Caudate nucleus (tissue), 63 donors: ENCODE measurements at places on chromosomes 11 and 22.

DNA sequence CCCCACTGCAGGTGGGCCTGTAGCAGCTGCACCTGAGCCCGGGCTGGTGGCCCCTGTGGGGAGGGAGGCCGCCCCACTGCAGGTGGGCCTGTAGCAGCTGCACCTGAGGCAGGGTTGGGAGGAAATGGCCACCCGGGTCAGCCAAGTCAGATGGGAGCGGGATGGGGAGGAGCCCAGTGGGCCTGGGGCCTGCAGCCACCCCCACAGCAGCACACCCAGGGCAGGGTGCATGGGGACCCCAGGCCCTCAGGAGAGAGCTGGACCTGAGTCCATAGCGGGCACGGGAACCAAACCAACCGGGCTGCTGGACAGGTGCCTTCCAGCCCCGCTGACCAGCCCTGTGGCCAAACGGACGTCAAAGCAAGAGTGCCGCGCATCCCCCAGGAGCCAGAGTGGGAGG lies 61.7 kb downstream of the BRD1 start:
- DNase-seq: no peak

- DNase-seq: no peak
Observed at GRCh38 chr11:60897496-60897895, 8.9 kb downstream of the PRPF19 start.

DNA sequence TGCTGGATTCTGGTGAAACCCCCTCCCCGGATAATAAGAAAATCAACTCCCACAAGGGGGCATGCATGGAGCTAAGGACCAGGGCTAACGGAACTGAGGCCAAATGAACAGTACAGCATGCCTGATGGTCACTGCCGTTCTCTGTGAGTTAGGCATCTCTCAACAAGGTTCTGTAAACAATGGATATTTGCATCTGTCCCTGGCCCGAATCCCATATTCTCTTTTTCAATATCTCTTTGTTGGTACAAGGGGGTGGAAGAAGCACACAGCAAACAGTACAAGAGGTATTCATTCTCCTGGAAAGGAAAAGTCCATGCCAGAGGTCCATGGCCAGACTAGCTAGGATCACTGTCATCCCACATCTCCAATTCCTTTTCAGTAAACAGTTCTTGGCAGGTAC lies 32.2 kb upstream of the APOA1 start:
- no peak for DNase-seq

GRCh38 chr22:46012182-46012880 lies 35.4 kb upstream of the WNT7B start:
- no peak for DNase-seq

DNA sequence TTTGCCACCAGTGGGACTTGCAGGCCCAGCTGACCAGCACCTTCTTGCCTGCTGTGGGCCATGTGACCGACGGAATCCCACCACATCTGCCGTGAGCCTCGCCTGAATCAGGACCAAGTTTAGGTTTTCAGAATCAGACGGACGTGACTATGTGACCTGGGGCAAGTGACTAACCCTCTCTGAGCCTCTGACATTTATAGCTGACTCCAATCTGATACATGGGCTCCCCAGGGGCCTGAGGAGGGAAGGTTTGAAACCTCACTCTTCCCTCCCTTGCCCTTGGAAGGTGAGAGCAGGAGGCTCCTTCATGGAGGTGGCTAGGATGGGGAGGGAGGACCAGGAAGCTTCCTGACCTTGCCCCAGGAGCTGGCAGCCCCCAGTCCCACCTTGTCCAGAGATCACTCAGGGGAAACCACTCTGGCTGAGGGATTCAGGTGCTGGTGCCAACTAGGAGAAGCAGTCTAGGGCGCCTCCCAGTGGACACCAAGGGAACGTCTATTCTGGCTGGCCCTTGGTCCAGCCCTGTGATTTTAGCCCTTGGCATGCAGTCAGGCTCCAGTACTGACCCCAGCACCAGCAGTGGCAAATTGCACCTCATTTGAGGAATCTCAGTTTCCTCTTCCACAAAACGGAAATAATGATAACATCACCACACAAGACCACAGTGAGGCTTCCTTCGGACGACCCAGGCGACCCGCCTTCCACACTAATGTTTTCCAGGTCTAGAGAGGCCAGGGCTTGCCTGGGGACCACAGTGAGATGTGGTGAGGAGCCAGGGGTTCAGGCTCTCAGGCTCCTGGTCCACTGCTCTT lies 47.2 kb upstream of the SYT7 start:
- DNase-seq: peak; percentile 13

- peak; percentile 3 for DNase-seq
Observed at GRCh38 chr22:26617271-26618199, at the start of gene CRYBB1. Gene CRYBB1 (minus strand): TSS chr22:26618027. CDS start chr22:26616319, 1,708 bp downstream.

- peak; percentile 75 for DNase-seq
Observed at GRCh38 chr11:95279921-95280868, 49.2 kb upstream of the SESN3 start.

DNA sequence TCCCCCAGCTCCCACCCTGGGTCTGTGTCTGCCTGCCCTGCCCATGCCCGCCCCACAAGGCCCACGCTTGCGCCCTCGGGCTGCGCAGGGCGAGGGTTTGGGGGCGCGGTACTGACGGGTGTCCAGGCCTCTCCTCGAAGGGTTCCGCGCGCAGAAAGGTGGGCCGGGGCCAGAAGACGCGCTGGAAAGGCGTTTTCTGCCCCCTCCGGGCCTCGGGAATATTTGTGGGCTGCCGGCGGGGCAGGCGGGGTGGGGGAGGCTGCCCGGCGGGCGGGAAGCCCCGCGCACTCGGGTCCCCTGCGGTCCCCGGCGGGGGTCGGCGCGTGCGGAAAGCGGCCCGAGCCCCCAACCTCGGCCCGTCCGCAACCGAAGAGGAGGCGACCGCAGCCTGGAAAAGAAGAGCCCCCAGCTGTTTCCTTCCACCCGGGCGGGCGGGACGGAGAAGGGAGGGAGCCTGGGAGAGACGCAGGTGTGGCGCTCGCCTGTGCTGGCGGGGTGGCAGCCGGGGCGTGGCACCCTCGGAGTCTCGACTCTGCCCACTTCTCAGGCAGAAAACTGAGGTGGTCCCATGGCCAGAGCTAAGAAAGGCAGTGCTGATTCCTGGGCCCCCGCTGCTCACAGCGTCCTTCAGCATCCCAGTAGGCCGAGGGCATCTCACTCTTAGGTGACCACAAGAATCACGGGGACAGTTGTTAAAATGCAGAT lies 59.0 kb downstream of the THAP12 start:
- no peak for DNase-seq

DNA sequence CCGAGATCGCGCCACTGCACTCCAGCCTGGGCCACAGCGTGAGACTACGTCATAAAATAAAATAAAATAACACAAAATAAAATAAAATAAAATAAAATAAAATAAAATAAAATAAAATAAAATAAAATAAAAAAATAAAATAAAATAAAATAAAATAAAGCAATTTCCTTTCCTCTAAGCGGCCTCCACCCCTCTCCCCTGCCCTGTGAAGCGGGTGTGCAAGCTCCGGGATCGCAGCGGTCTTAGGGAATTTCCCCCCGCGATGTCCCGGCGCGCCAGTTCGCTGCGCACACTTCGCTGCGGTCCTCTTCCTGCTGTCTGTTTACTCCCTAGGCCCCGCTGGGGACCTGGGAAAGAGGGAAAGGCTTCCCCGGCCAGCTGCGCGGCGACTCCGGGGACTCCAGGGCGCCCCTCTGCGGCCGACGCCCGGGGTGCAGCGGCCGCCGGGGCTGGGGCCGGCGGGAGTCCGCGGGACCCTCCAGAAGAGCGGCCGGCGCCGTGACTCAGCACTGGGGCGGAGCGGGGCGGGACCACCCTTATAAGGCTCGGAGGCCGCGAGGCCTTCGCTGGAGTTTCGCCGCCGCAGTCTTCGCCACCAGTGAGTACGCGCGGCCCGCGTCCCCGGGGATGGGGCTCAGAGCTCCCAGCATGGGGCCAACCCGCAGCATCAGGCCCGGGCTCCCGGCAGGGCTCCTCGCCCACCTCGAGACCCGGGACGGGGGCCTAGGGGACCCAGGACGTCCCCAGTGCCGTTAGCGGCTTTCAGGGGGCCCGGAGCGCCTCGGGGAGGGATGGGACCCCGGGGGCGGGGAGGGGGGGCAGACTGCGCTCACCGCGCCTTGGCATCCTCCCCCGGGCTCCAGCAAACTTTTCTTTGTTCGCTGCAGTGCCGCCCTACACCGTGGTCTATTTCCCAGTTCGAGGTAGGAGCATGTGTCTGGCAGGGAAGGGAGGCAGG lies at the start of gene GSTP1:
Gene GSTP1 (plus strand): TSS at position 566 of the 958 bp plus-strand sequence. CDS start 32 bp downstream, at position 598.
- peak; percentile 84 for DNase-seq

DNA sequence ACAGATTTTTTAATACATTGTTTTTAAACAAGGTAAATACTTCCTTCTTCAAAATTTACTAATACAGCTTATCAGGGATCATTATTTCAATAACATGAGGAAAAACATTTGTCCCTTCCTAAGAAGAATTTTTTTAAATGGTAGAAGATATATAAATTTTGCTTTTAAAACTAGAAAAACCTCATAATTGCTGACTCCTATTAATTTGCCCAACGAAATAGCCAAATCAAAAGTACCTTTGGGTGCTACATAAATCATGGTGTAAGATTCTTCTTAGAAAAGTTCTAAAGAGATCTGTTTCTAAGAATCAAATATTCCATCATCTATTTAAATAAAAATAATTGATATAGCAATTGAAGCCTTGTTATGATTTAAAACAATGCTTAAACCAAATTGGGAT lies 54.9 kb downstream of the CEP57 start:
- no peak for DNase-seq

DNA sequence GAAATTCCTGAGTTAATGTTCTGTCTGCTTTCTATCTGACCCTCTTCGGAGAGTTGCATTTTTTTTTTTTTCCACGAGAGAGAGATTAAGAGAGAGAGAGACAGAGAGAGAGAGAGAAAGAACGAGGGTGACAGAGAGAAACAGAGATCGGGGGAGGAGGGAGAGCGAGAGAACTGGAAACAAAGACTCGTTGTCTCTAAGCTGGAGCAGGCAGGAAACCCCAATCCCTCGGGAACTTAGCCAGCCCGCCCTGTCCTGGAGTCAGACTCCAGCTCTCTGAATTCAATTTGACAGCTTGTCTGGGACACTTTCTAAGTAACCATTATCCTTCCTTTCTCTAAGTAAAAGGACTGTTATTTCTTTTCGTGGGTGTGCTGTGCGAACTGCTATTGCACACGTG lies 76.9 kb downstream of the KCNJ1 start:
- no peak for DNase-seq

- no peak for DNase-seq
Observed at GRCh38 chr22:37054056-37054395, 2.5 kb downstream of the KCTD17 start.

DNA sequence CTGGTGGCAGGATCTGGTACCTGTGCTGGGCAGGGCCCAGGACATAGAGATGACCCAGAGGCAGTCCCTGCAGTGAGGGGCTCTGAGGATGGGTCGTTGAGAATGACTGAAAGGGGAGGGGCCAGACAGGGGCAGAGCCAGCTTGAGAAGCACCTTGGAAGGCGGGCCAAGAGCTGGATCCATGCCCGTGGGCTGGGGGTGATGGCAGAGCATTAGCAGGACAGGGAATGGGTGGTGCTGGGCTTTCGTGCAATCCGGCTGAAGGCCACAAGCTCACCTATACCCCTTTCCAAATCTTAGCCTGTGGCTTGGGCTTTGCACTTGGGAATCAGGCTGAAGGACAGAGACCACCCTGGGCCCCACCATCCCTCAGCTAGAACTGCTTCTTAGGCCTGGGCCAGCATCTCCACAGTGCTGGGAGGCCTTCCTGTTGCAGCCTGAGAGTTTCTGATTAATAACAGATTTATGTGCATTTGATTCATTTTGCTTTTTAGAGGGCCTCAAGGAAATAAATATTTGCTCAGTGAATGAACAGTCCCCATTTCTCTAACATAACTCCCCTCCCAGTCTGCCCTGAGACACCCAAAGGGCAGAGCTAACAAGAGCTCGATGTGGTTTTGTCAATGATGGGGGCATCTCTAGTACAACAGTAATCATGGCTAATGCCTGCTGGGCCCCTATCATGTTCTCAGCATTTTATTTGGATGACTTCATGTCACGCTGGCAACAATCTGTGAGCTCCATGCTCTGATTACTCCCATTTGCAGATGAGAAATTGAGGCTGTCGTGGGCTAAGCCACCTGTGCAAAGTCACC lies 39.3 kb downstream of the RIBC2 start:
- DNase-seq: no peak

GRCh38 chr11:34298871-34299270 lies 58.9 kb downstream of the ABTB2 start:
- no peak for DNase-seq
